ENCODE measurements at places on chromosomes 6 and 20. TPM values are rescaled to one million over a fixed set of nuclear protein-coding genes. Genes with fewer than 3 reads are reported as not detected.

The SCRT2 gene
- total RNA-seq = not detected

- DNase-seq = no peak
- no peak overlapping the region for H3K4me3 ChIP-seq
- H3K27ac ChIP-seq = peak overlapping the region; percentile 79
- H3K27me3 ChIP-seq = peaks cover 4% of the 10 kb centered on the region
Observed at GRCh38 chr6:117615750-117616390, 13.6 kb upstream of the GOPC start.

DNA sequence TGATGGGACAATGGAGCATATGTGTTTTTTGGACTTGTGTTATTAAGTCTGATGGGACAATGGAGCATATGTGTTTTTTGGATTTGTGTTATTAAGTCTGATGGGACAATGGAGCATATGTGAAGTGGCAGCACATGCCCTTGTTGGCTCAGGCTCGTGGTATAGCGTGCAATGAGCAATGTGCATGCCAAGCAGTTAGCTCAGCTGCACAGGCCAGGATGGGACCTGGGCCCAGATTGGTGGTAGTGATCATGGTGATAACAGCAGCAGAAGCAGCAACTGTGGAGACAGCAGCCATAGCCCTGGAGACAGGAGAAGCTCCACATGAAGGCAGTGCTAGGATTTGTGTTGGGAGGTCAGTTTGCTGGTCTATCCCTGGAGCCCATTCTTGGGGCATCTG is 61.1 kb downstream of the IL20RA start:
- H3K4me3 ChIP-seq = no peak overlapping the region
- no peaks in the 10 kb centered on the region for H3K4me1 ChIP-seq
- no peaks in the 10 kb centered on the region for H3K36me3 ChIP-seq
- peaks cover 26% of the 10 kb centered on the region for H3K27me3 ChIP-seq
- H3K27ac ChIP-seq = no peak overlapping the region

The GGTLC1 gene
- total RNA-seq = not detected

- no peak for DNase-seq
- H3K4me1 ChIP-seq = peaks cover 83% of the 10 kb centered on the region
- H3K27ac ChIP-seq = no peak overlapping the region
- no peak overlapping the region for H3K4me3 ChIP-seq
Observed at GRCh38 chr6:15429141-15430110, 183.6 kb downstream of the JARID2 start.

The ZMYND8 gene
- total RNA-seq = 31.9 TPM

- peaks cover 47% of the 10 kb centered on the region for H3K4me1 ChIP-seq
- H3K36me3 ChIP-seq = peaks cover 36% of the 10 kb centered on the region
- no peak overlapping the region for H3K27ac ChIP-seq
- H3K27me3 ChIP-seq = no peaks in the 10 kb centered on the region
- no peak for DNase-seq
Observed at GRCh38 chr6:144395826-144396225, 110.7 kb downstream of the UTRN start.

The FAM162B gene
- not detected for total RNA-seq
